ENCODE measurements at places on chromosomes 5 and 9. TPM values are rescaled to one million over a fixed set of nuclear protein-coding genes. Genes with fewer than 3 reads are reported as not detected.
A peak's percentile ranks its signal among the peaks of the same experiment; 100 is the strongest.

DNA sequence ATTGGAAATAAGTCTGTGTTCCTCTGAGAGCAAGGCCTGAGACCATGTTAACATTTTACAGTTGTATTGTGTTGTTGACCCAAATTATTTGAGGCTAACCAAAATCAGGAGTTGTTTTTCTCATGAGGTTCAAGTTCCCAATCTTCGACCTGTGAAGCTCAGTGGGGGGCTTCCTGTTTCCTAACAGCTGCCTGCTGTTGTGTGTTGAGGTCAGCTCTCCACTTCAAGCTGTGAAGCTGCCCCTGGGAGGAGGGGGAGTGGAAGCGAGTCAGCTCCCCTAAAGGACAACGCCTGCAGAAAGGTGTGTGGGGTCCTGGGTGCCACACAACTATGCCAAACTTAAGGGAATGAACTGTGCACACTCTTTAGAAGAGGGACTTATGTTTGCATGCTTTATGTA, 295.5 kb downstream of the IRX1 start:
- DNase-seq = no peak
- H3K4me3 ChIP-seq = no peak overlapping the region
- H3K27me3 ChIP-seq = no peaks in the 10 kb centered on the region
- no peaks in the 10 kb centered on the region for H3K36me3 ChIP-seq

The HAVCR2 gene
- 3.1 TPM for total RNA-seq

DNA sequence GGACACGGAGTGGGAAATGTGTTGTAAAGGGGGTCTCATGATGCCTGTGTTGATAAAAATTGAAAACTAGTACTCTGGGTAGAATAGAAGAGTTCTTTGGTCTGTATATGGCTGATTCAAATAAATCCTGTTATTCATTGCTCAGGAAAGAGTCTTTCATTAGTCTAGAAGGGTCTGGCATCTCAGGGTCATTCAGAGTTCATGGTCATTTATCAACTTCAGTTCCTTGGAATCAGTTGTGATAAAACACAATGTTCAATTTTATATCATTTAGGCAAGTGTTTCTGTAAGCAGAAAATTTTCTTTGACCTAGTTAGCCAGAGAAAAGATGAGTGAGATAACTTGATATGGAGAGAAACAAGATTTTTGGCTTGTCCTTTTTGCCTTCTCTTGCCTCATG, 36.3 kb downstream of the SPATA31D1 start:
- H3K4me3 ChIP-seq = no peak overlapping the region
- no peak overlapping the region for H3K27ac ChIP-seq
- H3K36me3 ChIP-seq = no peaks in the 10 kb centered on the region
- no peaks in the 10 kb centered on the region for H3K27me3 ChIP-seq
- H3K4me1 ChIP-seq = no peaks in the 10 kb centered on the region
- no peak for DNase-seq

The FYB1 gene
- total RNA-seq = 6.1 TPM

GRCh38 chr5:139394123-139394653, 716 bp downstream of the PROB1 start:
- H3K36me3 ChIP-seq = no peaks in the 10 kb centered on the region
- peaks cover 13% of the 10 kb centered on the region for H3K4me1 ChIP-seq
- peaks cover 6% of the 10 kb centered on the region for H3K27me3 ChIP-seq
- no peak overlapping the region for H3K27ac ChIP-seq

The BHMT gene
- total RNA-seq = 0.21 TPM

DNA sequence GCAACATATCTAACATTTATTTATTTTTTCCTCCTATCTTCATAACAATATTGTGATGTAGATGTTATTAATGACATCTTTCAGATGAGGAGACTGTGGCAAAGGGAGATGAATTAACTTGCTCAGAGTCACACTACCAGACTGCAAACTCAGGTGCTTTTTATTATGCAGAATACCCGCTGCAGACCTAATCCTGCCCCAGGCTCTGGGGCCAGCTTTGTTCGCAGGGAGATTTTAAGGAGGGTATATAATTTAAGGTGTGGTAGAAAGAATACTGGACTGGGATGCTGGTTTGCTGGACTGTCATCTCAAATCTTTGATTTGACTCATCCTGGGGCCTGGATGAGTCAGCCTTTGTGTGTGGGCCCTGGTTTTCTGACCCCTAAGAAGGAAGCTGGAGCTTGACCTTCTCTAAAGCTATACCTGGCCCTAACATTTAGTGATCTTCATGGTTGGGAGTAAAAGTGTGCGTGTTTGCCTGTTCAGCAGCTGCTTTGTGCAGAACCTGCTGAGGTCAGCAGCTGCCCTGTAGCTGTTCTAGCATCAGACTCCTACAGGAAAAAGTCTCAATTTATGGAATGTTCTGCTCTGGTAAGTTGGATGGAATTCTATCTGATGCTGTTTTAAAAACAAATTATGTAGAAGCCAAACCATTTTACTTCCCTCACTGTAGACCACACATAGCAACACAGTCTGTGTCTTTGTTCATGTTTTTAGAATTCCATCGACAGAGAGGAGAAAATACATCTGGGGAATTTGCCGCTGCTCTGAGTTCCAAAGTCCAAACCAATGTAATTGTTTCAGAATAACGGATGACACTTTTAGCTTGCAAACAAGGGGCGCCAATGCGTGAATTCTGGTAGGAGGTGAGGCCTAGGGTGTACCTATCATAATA, 4.5 kb downstream of the SLC36A1 start:
- DNase-seq = no peak
- peaks cover 10% of the 10 kb centered on the region for H3K4me1 ChIP-seq
- no peak overlapping the region for H3K4me3 ChIP-seq
- no peak overlapping the region for H3K27ac ChIP-seq
- no peaks in the 10 kb centered on the region for H3K36me3 ChIP-seq

The CATSPER3 gene
- total RNA-seq = 0.85 TPM

DNA sequence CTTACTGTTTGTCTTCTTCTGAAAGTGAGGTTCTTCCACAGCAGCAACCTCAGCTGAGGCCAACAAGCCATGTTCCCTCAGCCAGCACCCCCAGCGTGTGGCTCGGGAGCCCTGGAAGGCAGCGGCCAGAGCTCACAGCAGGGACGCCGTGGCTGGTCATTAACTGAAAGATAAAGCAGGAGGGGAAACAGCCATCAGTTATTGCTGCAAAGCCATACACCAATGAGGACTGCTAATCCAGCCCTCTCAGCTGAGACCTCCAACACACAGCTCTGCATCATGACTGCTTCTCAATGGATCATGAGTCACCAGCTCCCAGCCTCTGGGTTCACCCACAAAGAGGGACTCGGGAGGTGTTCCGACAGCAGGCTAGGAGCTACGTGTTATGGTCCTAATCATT, 24.3 kb downstream of the ABCA1 start:
- no peak overlapping the region for H3K27ac ChIP-seq
- no peaks in the 10 kb centered on the region for H3K4me1 ChIP-seq
- H3K36me3 ChIP-seq = no peaks in the 10 kb centered on the region
- no peak for DNase-seq
- H3K27me3 ChIP-seq = no peaks in the 10 kb centered on the region

DNA sequence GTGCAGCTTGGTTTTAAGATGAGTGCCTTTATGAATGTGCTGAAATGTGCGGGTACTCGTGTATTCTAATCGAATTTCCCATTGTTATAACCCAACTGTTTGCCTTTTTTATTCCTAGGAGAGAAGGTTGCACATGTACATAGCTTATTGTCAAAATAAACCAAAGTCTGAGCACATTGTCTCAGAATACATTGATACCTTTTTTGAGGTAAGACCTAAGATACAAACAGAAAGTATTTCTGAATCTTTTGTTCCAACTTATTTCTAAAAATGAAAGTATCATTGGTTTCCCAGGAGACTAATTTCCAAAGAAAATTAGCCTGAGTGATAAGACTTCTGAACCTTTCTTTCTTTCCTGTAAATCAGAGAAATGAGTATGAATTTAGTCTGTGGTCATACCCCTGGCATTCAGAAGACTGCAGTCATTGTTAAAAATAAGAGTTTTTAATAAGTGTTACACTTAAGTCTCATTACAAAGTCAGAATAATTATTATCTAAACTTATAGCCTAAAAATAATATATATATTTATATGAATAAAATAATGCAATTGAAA, 102.4 kb upstream of the OTULINL start:
- H3K4me3 ChIP-seq = no peak overlapping the region
- H3K4me1 ChIP-seq = no peaks in the 10 kb centered on the region
- no peak for DNase-seq
- H3K36me3 ChIP-seq = peaks cover 19% of the 10 kb centered on the region

- DNase-seq = peak; percentile 43
- no peak overlapping the region for H3K27ac ChIP-seq
- no peak overlapping the region for H3K4me3 ChIP-seq
- no peaks in the 10 kb centered on the region for H3K4me1 ChIP-seq
- no peaks in the 10 kb centered on the region for H3K36me3 ChIP-seq
- H3K27me3 ChIP-seq = no peaks in the 10 kb centered on the region
Observed at GRCh38 chr5:60287174-60287771, 393.7 kb upstream of the PDE4D start.

DNA sequence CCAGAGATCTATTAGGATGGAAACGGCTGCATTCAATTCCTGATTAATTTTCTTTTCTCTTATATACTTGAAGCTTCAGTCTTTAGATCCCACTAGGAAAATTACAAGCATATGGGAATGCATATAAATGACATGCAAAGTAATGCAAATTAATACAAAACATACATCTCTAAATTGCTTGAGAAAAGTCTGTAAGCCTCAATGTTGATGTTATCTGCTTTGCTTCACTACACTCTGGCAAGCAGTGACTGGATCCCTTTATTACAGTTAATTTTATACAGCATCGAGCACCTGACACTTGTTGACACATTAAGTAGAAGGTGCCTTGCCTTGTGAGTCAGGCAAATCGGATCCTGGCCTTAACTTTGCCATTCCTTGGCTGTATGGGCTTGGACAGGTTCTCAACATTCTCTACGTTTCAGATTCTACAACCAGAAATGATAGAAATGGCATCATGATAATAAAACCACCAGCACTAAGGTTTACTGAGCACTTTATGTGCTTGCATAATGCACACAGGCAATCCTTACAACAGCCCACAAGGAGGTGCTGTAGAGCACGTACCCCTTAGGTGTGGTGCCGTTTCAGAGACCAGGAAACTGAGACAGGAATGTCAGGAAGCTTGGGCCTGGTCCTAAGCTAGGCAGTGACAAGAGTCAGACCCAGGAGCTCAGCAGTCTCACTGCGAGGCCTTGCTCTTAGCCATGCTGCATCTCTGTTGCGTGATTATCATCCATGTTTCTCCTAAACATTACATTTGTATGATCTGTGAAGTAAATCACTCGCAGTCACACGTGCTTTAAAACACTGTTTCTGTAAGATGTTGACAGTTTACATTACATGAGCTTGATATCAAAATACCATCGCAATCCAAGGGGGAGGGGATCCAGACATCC, 2.7 kb downstream of the GCNT4 start:
- DNase-seq = peak; percentile 79
- no peak overlapping the region for H3K4me3 ChIP-seq
- no peak overlapping the region for H3K27ac ChIP-seq
- peaks cover 8% of the 10 kb centered on the region for H3K4me1 ChIP-seq
- H3K36me3 ChIP-seq = no peaks in the 10 kb centered on the region

DNA sequence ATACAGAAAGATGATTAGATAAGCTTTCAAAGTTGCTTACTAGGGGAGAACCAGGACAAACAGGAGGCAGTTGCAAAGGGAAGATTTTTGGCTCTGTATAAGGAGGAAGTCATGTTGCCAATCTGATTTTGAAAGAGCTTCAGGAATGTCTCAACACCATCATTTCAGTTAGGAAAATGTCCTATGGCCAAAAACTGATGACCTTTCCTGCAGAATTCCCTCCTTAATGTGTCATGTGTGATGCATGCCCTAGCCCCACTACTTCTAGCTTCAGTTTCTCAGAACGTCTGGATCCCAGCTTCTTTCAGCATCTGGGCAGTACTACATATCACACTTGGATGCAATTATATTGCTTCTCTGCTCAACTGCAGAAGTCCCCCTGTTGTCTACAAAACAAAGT, 211.5 kb upstream of the NREP start:
- H3K4me1 ChIP-seq = no peaks in the 10 kb centered on the region
- no peaks in the 10 kb centered on the region for H3K27me3 ChIP-seq
- no peak overlapping the region for H3K4me3 ChIP-seq
- no peak overlapping the region for H3K27ac ChIP-seq
- no peaks in the 10 kb centered on the region for H3K36me3 ChIP-seq
- DNase-seq = no peak

- no peak overlapping the region for H3K4me3 ChIP-seq
- H3K36me3 ChIP-seq = no peaks in the 10 kb centered on the region
- H3K27ac ChIP-seq = no peak overlapping the region
- H3K4me1 ChIP-seq = no peaks in the 10 kb centered on the region
- DNase-seq = no peak
- H3K27me3 ChIP-seq = no peaks in the 10 kb centered on the region
Observed at GRCh38 chr9:21615446-21615845, 133.3 kb upstream of the IFNE start.

DNA sequence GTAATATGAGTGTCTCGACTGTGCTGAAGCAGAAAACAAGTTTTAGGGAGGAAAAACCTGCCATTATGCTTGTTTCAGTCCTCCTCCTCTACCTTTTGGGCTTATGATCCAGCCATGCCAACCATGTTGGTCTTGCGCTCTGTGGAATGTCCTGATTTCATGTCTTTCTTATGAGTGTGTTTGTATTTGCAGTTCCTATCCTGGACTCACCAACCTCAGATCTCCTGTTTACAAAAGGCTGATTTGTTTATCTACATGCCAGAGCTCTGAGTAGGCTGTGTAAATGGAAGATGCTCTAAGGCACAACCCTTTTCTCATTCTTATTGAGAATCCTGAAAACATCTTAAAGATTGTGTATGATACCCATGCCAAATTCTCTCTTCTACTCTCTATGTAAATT, 138.6 kb downstream of the ARHGEF28 start:
- H3K27ac ChIP-seq = no peak overlapping the region
- DNase-seq = no peak
- H3K4me1 ChIP-seq = no peaks in the 10 kb centered on the region
- H3K4me3 ChIP-seq = no peak overlapping the region
- H3K36me3 ChIP-seq = no peaks in the 10 kb centered on the region

DNA sequence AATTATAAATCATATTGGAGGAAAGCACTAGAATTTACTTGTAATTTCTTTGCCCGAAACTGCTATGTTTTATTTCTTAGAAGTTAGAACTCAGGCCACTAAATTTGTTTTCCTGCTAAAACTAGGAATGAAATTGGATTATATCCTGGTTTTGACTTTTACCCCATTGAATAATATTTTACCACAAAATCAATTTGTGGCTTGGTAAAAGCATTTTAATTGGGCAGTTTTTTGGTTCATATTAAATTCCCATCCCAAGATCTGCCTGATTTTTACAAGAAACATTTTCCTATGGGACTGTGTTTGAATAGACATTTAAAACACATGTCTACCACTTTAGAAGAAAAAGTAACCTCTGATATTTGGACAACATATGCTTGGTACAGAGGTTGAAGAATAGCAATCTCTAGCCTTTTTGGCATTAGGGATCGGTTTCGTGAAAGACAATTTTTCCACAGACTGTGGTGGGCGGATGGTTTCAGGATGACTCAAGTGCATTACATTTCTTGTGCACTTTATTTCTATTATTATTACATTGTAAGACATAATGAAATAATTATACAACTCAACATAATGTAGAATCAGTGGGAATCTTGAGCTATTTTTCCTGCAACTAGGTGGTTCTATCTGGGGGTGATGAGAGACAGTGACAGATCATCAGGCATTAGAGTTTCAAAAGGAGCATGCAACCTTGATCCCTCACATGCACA, 565.6 kb downstream of the PRR16 start:
- no peak overlapping the region for H3K4me3 ChIP-seq

The LHX3 gene
- not detected for total RNA-seq

- H3K27ac ChIP-seq = no peak overlapping the region
Observed at GRCh38 chr5:34728236-34728635, 72.1 kb downstream of the RAI14 start.

GRCh38 chr5:124402144-124402581, 344.3 kb downstream of the ZNF608 start:
- H3K27me3 ChIP-seq = no peaks in the 10 kb centered on the region
- no peak overlapping the region for H3K4me3 ChIP-seq
- peak; percentile 22 for DNase-seq
- no peak overlapping the region for H3K27ac ChIP-seq
- H3K36me3 ChIP-seq = no peaks in the 10 kb centered on the region

All from colonic mucosa (tissue), 4 donors.